ENCODE measurements at places on chromosomes 6 and 20. TPM values are rescaled to one million over a fixed set of nuclear protein-coding genes. Genes with fewer than 3 reads are reported as not detected.
A peak's percentile ranks its signal among the peaks of the same experiment; 100 is the strongest.

PTCRA gene
- not detected for polyA plus RNA-seq

LY6G5C gene
- 2.7 TPM for polyA plus RNA-seq

MCCD1 gene
- polyA plus RNA-seq: 11.9 TPM

CHRNA4 gene
- polyA plus RNA-seq: 13.3 TPM

PSORS1C2 gene
- polyA plus RNA-seq: 0.15 TPM

ZBP1 gene
- polyA plus RNA-seq: not detected

GPR6 gene
- polyA plus RNA-seq: not detected

DYNLT1 gene
- 163 TPM for polyA plus RNA-seq

OR2H1 gene
- polyA plus RNA-seq: not detected

RBPJL gene
- polyA plus RNA-seq: not detected

OGFRL1 gene
- 27.0 TPM for polyA plus RNA-seq

TTLL9 gene
- 5.5 TPM for polyA plus RNA-seq

MROH8 gene
- 9.2 TPM for polyA plus RNA-seq

DNA sequence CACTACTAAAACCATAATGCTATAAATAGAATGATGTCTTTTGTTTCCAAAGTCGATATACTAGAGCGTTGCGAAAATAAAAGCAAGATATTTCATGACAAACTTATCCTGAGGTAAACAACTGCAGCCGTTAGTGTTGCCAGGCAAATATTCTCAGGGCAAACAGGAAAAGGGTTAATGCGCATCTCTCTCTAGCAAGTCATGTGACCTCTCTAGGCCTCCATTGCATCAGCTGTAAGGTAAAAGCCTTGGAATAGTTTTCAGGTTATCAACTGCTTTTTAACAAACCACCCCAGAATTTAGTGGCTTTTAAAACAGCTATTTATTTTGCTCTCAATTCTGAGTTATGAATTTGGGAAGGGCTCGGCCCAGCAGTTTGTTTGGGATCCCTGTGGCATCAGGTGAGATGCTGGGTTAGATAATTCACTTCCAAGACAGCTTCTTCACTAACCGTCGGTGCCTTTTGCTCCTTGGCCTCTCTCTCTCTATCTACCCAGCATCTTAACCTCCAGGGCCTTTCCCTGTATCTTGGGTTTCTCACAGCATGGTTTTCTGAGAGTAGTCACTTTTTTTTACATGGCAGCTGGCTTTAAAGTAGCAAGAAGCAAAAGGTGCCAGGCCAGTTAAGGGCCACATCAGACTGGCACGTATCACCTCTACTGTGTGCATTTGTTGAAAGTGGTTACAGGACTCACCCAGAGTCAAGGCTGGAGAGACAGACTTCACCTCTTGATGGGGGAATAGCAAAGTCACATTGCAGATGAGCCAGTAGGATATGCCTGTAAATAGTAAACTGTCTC lies 39.2 kb upstream of the LTV1 start:
- no peak for DNase-seq

GRCh38 chr6:146032387-146032786 lies 3.5 kb downstream of the GRM1 start:
- no peak for DNase-seq

- DNase-seq: no peak
Measured at GRCh38 chr6:132365281-132365907, 35.9 kb downstream of the MOXD1 start.

GRCh38 chr6:5091210-5092069 lies 6.3 kb downstream of the PPP1R3G start:
- no peak for DNase-seq

- no peak for DNase-seq
Measured at GRCh38 chr6:105263685-105264610, 84.1 kb upstream of the POPDC3 start.

GRCh38 chr6:84674395-84674794 lies 90.0 kb downstream of the TBX18 start:
- DNase-seq: no peak

DNA sequence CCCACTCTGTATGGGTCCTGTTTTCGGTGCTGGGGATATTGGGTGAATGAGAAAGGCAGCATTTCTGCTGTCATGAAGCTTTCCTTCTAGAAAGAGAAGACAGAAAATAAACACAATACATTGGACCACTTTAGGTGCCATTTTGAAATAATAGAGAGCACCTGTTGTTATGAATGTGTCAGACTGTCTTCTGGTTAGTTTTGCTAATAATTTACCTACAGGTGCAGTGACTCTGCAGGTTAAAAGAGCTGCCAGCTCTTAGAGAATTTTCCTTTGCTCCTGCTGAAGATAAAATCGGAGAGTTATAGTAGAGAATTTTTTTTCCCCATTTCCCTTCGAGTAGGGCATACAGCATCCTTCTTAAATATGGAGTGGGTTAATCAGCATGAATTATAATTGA lies 21.9 kb upstream of the GCLC start:
- no peak for DNase-seq

DNA sequence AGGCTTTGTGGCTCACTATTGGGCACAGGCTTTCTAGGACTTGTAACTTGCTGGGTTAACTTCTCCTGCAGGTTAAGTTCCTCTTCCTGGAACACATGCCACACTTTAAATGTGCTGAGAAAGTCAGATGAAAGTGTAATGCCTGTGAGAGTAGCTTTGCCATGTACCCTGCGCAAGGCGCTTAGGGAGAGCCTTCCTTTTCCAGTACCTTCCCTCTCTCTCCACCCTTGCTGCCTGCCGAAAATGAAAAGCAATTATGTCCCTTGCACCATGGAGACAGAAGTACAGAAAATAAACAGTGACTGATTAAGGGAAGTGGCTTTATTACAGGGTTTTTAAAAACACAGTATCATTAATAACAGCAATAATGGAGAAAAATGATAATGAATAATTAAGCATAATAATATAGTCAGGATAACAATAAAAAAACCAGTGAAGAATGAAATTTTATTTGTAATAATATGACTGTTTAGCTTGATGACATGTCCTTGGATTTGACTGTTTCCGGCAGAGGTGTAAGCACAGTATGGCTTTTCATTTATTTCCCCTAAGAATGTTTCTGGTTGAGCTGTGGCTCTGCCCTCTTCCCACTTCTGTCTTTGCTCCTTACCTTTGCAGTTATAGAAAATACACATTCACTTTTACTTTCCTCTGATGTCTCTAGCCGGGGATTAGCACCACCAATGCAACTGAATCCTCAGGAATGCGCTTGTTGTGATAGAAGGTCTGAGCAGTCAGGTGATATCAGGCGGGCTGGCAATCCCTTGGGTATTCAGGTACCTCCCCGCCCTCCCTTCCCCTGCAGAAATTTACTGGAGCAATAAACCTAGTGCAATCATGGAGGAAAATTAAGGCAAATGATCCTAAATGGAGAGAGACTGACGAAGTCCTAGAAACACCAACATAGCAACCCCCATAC lies 472.3 kb upstream of the CITED2 start:
- DNase-seq: no peak

- no peak for DNase-seq
Measured at GRCh38 chr20:408843-409696, 971 bp downstream of the RBCK1 start.

DNA sequence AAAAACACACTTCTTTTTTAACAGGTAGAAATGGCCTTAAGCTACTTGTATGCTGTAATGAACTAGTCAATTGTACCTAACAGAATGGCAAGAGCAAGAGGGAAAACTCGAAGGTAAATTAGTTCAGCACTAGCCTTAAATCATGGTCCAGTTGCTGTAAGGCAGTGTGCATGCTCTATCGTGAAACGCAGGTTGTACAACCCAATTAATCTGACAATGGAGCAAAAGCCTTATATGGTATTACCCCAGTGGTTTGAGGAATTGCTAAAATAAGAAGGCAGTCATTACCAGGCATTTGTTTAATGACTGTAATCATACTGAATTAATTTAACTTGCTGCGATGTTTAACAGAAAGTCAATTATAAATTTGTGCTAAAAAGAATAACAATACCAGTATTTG lies 69.3 kb upstream of the SOX4 start:
- no peak for DNase-seq

- no peak for DNase-seq
Measured at GRCh38 chr6:9272671-9273070, 837.3 kb upstream of the SLC35B3 start.

DNA sequence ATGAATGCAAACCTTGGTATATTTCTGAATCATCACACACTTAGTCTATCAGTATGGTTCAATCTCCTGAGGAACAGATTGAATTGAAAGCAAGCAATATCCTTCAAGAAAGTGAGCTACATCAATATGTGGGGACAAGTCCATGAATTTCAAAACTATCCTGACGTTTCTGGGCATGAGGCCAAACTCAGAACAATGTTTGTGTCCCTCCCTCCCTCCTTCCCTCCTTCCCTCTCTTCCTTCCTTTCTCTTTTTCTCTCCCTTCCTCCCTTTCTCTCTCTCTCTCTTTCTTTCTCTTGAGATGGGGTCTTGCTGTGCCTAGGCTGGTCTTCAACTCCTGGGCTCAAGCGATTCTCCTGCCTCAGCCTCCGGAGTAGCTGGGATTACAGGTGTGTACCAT lies 27.9 kb upstream of the SYNCRIP start:
- DNase-seq: no peak

DNA sequence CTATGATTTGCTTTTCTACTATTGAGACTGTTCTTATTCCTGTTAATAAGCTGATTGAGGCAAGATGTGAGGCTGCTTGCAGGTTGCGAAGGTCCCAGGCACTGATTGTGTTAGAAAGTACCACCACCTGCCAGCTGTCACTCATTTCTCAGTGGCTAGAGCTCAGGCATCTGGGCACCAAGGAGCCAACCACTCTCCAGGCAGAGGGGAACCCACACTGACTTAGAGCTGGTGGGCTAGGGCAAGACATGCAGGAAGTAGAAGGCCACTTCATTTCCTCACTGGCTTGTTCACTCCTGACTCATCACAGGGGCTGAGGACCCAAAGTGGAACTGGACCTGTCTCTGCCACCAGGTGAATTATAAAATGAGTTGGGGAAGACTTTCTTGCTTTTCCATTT lies 7.8 kb upstream of the DLL1 start:
- no peak for DNase-seq

- no peak for DNase-seq
Measured at GRCh38 chr20:49214571-49214970, 4.6 kb upstream of the DDX27 start.

- DNase-seq: no peak
Measured at GRCh38 chr20:13139459-13140150, 81.5 kb upstream of the ISM1 start.

- DNase-seq: peak; percentile 22
Measured at GRCh38 chr6:79466207-79466834, 70.9 kb downstream of the LCA5 start.

DNA sequence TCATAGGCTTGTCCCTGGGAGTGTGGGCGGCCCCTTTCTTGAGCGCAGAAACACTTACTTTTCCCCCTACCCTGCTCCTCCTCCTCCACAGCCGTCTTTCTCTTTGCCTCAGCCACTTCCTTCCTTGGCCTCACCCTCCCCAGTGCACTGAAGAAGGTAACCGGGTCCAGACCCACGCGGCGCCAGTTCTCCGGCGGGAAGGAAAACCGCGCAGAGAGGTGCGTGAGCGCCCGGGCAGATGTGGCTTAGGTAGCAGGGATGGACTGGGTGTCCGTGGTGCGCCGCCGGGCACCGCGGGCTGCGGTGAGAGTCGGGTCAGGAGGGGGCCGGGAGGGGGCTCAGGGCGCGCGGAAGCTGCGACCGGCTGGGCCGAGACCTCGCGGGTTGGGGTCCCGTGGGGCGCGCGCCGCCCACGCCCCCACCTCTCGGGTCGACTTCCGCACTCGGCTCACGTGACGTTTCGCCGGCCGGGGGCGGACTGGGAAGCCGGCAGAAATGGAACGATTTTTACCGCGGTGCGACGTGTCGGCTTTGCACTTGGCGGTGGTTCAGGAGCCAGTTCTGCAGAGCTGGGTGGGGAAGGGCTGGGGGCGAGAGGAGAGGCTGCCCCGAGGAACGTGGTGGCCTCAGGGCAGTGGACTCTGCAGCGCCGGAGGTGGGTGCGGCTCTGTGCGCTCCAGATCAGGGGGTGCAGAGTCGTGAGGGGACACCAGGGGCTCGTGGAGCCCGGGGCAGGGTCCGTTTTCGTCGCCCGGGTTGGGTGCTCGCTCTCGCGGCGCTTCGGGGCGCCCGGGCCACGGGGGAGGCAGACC lies at the start of gene ABRACL:
ABRACL (plus strand) TSS at position 88 of the 812 bp plus-strand sequence. CDS start 5,416 bp downstream, outside the sequence.
- peak; percentile 63 for DNase-seq

- peak; percentile 27 for DNase-seq
Measured at GRCh38 chr20:10747019-10747418, 73.2 kb upstream of the JAG1 start.

DNA sequence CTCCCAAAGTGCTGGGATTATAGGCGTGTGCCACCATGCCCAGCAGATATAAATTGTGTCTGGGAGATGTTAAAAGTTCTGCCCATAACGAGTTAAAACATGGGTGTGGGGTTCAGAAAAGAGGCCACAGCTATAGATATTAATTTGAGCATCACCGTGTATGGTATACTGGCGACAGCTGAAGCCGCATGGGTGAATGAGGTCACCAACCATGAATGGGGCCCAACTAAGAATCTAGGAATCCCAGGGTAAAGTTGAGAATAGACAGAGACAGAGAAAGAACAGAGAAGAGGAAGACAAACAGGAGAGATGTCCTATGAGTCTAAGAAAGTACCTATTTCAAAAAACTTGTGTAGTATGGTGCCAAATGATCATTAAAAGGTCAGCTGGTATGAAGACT lies 50.9 kb downstream of the ILRUN start:
- DNase-seq: no peak

DNA sequence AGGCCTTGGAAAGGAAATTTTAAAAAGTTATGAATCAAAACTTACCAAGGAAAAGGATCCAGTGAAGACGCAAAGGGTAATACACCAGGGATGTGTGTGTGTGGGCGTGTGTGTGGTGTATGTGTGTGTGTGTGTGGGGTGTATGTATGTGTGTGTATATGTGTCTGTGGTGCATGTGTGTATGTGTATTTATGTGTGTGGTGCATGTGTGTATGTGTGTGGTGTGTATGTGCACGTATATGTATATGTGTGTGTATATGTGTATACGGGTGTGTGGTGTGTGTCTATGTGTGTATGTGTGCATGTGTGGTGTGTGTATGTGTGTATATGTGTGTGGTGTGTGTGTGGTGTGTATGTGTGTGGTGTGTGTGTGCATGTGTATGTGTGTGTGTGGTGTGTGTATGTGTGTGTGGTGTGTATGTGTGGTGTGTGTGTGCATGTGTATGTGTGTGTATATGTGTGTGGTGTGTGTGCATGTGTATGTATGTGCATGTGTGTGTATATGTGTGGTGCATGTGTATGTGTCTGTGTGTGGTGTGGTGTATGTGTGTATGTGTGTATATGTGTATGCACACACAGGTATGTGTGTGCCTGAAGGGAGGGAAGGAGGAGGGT lies 176.1 kb upstream of the SUPT3H start:
- DNase-seq: no peak
